NCI-H446 treated with DMSO at 0.1 percent for 48 hours (cell line): ENCODE measurements at places on chromosomes 1 and 21.
A peak's percentile ranks its signal among the peaks of the same experiment; 100 is the strongest.

GRCh38 chr21:18831942-18832676 lies 428.5 kb upstream of the TMPRSS15 start:
- DNase-seq = no peak

GRCh38 chr1:185853739-185854138 lies 119.5 kb downstream of the HMCN1 start:
- DNase-seq = no peak

GRCh38 chr1:95067568-95067967 lies 5.2 kb downstream of the ALG14 start:
- no peak for DNase-seq

GRCh38 chr1:160763993-160764392 lies 24.9 kb downstream of the SLAMF7 start:
- DNase-seq = no peak

DNA sequence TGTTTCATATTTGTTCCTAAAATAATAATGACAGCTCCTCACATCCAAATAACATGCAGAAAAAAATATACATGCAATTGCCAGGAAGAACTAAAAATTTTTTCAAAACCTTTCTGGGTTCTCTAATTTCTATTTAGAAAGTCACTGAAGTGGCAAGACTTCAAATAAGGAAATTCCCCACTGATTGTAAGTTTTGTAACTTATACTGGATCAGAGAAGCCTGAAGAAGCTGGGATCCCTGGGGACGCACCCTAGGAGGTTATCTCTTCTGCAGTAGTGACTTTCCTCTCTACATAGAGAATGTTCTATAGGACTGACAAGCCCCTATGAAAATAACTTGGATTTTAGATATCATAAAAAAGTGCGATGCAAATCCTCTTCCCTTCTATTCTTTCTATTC lies 182.6 kb downstream of the MRPL39 start:
- DNase-seq = no peak

GRCh38 chr1:33374336-33375105 lies 53.6 kb upstream of the A3GALT2 start:
- no peak for DNase-seq

- DNase-seq = no peak
These were observed 11.7 kb downstream of the DSCAM start for GRCh38 chr21:40835184-40835694.

- DNase-seq = no peak
These were observed 301.8 kb upstream of the NRIP1 start for GRCh38 chr21:15366555-15366954.

- DNase-seq = no peak
These were observed 124.6 kb downstream of the GABPA start for GRCh38 chr21:25859235-25859929.

- DNase-seq = no peak
These were observed 20.3 kb downstream of the PTGS2 start for GRCh38 chr1:186659890-186660341.

- no peak for DNase-seq
These were observed 114.2 kb downstream of the TBX19 start for GRCh38 chr1:168394858-168395257.

DNA sequence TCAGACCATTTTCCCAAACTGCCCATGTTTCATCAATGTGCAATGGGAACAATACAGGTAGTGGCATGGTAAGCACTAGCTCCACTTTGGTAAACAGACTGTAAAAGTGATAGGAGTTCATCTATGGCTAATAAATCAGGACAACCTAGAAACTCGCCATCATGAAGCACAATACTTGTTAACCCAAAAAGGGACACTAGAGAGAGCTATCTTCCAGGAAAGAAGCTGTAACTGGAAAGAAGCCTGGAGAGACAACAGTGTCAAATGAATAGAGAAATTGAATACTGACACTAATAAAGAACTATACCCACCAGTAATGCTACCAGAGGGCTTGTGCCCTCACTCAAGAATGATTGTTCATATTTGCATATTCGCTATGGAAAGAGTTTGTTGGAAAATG lies 164.7 kb upstream of the RGS18 start:
- DNase-seq = peak; percentile 58

- DNase-seq = no peak
These were observed 390.4 kb upstream of the VAMP3 start for GRCh38 chr1:7380712-7381111.

- DNase-seq = no peak
These were observed 42.4 kb downstream of the ABL2 start for GRCh38 chr1:179187043-179187442.

DNA sequence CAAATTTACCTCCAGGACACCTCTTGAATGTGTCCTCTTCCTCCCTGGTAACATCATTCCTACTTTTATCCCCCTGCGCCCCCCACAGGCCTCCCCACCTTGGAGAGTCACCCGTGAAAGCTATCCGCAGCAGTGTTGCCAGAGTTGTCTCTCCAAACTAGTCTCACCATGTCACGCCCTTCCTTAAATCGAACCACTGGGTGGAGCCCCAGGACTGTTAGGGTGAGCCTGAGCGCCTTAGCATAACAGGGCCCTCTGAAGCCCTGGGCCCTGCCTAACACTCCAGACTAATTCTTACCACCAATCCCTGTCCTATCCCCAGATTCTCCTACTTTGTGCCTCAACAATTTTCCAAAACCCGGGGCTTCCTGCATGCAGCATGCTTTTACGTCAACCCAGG lies 35.0 kb downstream of the HSD3B2 start:
- DNase-seq = no peak

GRCh38 chr1:60581455-60582220 lies 500.7 kb upstream of the NFIA start:
- DNase-seq = no peak

DNA sequence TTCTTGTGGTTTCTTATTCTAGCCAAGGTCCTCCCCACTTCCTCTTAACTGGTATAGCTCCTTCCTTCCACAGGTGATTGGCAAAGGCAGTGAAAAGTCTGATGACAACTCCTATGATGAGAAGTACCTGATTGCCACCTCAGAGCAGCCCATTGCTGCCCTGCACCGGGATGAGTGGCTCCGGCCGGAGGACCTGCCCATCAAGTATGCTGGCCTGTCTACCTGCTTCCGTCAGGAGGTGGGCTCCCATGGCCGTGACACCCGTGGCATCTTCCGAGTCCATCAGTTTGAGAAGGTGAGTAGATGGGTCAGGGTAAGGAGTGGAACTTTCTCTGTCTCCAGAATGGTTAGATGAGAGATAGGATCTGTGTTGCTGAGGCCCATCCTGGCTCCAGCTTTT lies 14.2 kb upstream of the CELSR2 start:
- no peak for DNase-seq

DNA sequence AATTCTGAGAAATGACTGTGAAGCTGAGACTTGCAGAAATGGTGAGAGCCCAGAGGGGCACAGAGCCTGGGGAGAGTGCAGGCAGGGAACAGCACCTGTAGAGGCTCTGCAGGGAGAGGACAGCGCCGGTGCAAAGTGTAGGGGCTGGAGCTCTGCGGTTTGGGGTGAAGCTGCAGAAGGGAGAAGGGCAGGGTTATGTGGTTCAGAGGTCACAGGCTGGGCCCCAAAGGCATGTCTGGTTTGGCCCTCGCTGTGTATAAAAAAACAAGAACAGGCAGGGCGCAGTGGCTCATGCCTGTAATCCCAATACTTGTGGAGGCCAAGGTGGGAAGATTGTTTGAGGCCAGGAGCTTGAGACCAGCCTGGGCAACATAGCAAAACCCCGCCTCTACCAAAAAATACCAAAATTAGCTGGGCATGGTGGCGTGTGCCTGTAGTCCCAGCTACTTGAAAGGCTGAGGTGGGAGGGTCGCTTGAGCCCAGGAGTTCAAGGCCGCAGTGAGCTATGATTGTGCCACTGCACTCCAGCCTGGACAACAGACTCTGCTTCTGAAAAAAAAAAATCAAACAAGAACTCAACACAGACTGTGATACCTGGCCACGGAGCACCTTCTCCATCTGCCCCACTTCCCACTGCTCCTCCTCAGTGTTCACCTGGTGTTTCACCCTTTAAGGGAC lies 29.1 kb downstream of the SERINC2 start:
- DNase-seq = no peak

GRCh38 chr1:156480411-156481192 lies 20.0 kb downstream of the MEF2D start:
- no peak for DNase-seq

GRCh38 chr1:43653339-43653738 lies 3.4 kb downstream of the KDM4A start:
- no peak for DNase-seq

DNA sequence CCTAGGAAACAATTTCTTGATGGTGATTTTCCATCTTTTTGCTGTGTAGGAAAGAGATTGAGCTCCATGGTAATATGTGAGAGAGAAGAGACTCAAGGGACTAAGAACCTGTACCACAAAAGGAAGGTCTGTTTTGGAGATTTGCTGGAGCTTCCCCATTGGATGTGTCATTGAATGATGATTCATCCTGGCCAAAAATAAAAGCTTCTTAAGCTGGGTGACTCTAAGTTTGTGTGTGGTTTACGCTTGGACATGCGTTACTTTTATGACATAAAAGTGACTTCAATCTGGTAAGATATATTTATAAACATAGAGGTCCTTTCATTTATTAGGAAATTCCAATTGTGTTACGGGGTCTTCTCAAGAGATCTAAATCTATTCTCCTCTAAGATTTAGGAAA lies 17.4 kb upstream of the IL19 start:
- no peak for DNase-seq

DNA sequence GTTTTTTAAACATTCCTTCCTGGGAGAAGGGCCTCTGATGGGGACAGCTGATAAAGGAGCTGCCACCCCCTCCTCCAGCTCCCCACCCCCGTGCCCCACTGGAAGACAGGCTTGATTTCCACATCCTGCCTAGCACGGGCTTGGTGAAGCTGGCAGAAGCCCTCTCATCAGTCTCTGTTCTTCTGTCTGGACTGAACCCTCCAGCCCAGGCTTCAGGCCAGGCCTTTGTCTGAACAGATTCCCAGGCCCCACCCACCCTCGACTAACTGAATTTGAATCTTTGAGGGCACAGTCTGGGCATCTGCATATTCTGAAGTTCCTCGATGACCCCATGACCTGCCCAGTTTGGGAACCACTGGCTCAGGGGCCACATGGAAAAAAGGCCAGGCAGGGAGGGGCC lies 75.3 kb downstream of the CD58 start:
- DNase-seq = no peak

DNA sequence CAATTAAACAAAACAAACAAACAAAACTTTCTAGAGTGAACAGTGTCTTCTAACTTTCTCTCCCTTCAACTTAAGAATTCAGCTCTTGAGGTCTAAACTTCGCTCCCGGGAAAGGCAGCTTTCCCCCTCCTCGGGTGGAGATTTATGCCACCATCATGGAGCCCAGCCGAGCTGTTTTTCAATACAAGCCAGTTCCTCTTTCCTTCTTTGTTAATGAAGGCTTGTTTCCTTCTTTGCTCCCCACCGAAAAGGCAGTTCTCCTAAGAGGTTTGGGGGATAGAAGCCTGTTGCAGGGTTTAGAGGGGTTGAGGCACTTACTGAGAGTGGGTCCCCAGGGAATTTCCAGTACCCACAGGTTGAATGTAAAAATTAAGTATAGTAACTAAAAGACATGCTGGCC lies 26.5 kb downstream of the OLIG1 start:
- DNase-seq = no peak

GRCh38 chr1:85148524-85149250 lies 52.1 kb downstream of the SYDE2 start:
- DNase-seq = no peak

- no peak for DNase-seq
These were observed 41.5 kb upstream of the NADK start for GRCh38 chr1:1819762-1820161.

GRCh38 chr1:230083053-230083452 lies 16.0 kb downstream of the GALNT2 start:
- DNase-seq = no peak

- DNase-seq = no peak
These were observed 65.8 kb downstream of the SIK1 start for GRCh38 chr21:43361127-43361492.

GRCh38 chr1:65059930-65060538 lies 88.0 kb upstream of the AK4 start:
- peak; percentile 47 for DNase-seq

DNA sequence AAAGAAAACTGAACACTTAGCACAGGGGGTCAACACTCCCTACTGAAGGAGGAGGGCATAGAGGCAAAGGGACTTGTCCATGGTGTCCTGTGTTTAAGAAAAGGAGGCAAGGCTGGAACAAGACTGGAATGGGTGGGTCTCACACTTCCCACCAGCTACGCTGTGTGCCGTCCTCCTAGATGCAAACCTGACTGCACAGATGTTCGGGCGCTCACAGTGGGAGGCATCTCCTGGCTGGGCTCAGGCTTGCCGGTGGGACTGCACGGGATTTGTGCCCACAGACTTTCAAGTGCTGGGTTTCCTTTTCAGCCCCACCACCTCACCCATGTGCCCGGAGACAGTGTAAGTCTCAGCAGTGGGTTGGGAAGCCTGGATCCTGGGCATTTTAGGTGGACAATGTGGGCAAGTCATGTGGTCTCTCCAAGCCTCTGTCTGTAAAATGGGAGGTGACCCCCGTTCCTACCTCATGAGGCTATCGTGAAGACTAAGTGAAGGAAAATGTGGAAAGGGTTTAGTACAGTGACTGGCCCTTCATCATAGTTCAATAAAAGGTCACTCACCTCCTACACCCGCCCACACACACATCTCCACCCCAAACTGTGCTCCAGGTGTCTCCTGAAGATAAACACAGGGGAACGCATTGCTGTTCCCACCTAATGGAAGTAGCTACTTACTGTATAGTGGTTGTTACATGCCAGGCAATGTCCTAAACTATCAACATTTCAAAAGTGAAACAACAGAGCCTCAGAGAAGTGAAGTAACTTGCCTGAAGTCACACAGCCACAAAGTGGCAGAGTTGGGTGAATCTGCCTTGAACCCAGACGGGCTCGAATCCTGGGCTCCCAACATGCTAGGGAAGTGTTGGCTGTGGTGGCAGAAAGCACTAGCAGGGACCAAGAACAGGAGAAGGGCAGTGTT lies 36.0 kb downstream of the ATP1A1 start:
- DNase-seq = no peak
